ENCODE measurements at places on chromosomes 5 and 9.

DNA sequence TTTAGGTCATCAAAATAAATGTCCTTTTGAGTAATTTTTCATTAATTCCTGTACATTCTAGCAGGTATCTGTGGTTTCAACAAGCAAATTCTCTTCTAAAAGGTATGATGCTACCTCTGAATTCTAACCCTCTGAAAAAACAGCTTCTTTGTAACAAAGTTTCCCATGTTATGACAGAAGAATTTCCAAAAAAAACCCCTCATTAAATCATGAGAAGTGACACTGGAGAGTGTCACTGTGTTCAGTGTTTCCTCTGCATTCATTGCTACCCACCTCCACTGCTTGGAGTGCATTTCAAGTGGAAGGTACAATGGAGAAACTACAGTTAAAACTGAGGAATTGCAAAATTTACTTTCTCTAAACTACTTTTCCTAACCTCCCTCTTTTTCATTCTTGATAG, 10.1 kb downstream of the CDKN2A start:
- DNase-seq = no peak

DNA sequence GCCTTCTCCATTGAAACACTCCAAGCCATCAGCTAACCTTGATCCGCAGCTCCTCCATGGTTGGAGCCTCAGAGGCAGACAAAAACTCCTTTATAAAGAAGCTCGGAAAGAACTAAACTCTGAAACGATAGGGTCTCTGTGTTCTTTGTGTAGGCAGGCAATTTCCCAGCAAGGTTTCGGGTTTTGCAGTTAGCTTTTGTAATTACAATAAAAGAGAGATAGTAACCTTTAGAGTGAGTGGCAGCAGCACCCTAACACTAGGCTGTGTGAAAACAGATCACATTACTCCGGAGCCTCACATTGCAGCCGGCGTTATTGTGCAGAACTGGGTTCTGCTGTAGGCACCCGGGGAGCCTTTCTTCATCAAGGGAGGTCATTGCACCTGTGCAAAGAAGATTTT, 115.8 kb upstream of the MAP3K1 start:
- no peak for DNase-seq

DNA sequence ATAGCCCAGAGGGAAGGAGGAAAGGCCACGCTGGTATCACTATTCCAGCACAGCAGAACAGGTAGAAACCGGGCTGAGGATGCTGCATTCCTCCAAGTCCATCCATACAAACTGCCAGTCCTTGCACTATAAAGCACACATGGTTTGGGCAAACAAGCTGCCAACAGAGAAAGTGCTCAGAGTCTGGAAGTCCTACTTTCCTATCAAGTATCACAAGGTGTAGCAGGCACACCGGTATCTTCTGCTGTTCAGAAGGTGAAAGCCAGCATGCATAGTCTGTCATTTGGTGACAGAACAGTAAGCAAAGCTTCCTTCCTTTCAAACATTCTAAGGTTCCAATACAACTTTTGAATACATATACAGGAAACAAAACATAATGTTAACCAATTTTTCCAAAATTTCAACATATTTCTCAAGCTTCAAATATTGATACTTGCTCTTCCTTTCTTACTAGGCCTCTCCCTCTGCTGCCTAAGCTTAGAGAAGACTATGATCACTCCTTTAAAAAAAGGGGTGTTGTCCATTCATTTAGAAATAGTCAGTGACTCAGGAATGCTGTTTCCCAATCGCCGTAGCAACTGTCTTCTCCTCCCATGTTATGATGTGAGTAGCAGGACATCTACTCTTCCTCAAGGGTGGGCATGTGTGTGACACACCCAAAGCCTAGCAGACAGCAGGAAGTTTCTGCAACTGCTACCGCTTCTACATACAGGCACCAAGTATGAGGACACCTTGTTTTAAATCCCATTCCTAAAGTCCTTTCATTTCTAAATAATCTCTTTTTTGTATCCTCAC, 14.7 kb downstream of the DIAPH1 start:
- no peak for DNase-seq

GRCh38 chr5:1068895-1069719, 42.8 kb downstream of the SLC12A7 start:
- no peak for DNase-seq

- peak; percentile 19 for DNase-seq
Measured at GRCh38 chr9:34988218-34989002, 1.1 kb upstream of the DNAJB5 start.

DNA sequence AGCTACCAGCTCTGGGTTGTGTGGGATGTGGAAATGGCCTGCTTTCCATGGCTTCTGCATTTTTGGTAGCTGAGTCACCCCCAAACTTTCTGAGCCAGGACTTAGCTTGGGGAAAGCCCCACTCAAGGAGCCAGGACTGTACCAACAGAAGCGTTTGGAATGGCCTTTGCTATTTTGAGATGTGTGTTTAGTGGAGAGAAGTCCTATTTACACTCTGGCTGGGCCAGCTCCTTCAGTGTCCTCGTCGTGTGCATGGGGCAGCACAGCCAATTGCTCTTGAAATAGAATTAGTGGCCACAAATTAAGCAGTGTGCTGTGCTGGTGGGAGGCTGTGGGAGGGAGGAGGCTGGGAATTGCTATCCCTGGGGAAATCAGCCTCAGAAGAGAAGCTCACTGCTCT, 51.6 kb downstream of the ENTREP1 start:
- no peak for DNase-seq

- DNase-seq = no peak
Measured at GRCh38 chr9:100577776-100578448, at the start of gene CAVIN4. CAVIN4 (plus strand) TSS chr9:100578079; CDS start chr9:100578144, 65 bp downstream.

DNA sequence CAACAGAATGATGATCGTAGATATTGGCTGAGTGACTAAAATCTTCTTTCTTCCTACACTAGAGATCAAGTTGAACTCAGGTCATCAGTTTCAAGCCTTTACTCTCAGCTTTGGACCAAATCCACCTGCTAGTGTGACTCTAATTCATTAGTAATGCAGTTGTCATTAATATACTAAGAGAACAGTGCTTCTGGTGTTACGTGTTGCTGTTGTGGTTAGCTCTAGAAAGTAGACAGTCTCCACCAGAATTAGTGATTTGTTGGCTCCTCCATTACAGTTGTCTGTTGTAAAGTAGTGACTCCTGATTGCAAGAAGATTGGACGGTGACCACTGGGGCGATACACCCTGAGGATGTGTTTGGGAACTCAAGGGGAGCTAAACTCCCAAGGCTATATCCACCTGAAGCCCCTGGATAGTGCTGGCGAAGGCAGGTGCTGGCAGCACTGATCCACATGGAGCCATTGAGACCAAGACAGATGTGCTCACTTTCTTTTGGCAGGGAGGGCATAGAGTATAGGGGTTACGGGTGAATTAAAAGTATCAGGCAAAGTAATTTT, 3.1 kb downstream of the CAMK4 start:
- no peak for DNase-seq

DNA sequence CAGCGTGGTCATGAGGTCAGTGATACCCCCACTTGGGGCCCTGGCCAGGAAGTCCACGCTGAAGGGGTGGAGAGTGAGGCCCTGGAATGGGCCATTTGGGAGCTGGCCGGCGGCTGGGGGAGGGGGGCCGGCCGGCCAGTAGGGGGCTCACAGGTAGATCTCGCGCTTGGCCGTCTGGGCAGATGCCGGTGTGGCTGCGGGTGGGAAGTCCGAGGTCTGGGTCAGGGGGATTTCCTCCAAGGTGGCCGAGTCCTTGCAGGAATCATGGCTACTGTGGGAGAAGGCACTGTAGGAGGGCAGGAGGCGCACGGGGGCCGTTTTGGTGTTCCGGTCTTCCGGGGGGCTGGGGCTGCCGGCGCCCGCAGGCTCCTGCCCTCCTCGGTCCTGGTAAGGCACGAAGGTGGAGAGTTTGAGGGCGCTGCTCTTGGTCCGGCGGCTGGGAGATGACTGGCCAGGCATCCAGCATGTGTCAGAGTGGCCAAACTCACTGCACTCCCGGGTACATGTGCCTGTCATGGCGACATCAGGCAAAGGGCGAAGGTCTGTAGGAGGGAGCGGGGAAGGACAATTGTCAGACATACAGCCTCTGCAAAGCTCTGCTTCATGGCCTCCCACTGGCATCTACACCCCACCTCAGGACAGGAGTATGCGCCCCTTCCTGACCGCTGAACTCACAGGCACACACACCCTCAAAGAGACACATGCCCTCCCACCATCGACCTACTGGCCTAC, 24.1 kb downstream of the PCDH1 start:
- DNase-seq = no peak

- DNase-seq = no peak
Measured at GRCh38 chr9:71908825-71909224, 2.2 kb downstream of the ABHD17B start.

- DNase-seq = no peak
Measured at GRCh38 chr9:105295201-105295550, 50.7 kb downstream of the SLC44A1 start.

- no peak for DNase-seq
Measured at GRCh38 chr5:175508896-175509295, 30.5 kb downstream of the SFXN1 start.

GRCh38 chr5:116360008-116360853, 214.4 kb downstream of the SEMA6A start:
- DNase-seq = no peak

GRCh38 chr9:69578026-69578425, 94.1 kb downstream of the APBA1 start:
- no peak for DNase-seq

GRCh38 chr5:53556001-53556400, 4.4 kb upstream of the NDUFS4 start:
- no peak for DNase-seq

- no peak for DNase-seq
Measured at GRCh38 chr5:39544941-39545340, 120.2 kb upstream of the DAB2 start.

DNA sequence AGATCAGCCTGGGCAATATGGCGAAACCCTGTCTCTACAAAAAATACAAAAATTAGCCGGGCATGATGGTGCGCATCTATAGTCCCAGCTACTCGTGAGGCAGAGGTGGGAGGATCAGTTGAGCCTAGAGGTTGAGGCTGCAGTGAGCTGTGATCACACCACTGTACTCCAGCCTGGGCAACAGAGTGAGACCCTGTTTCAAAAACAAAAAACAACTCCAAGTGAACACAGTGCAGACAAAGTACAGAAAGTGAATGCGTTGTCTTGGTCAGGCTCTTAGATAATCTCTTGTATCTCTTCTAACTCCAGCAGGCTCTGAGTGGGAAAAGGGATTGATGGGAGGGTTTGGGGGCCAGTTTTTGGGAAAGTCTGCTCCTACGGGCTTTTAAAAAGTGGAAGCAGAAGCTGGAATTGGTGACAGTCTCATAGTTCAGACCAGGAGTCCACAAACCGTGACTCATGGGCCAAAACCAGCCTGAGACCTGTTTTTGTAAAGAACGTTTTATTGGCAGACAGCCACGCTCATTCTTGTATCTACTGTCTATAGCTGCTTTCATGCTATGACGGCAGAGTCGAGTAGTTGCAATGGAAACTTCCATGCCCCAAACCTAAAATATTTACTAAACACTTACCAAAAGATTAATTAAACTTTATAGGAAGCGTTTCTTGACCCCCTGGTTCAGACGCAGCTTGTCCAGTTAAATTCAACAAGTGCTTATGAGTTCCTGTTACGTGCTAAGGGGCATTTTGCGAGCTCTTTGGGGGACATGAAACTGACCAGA, 32.9 kb downstream of the NDST1 start:
- DNase-seq = no peak

DNA sequence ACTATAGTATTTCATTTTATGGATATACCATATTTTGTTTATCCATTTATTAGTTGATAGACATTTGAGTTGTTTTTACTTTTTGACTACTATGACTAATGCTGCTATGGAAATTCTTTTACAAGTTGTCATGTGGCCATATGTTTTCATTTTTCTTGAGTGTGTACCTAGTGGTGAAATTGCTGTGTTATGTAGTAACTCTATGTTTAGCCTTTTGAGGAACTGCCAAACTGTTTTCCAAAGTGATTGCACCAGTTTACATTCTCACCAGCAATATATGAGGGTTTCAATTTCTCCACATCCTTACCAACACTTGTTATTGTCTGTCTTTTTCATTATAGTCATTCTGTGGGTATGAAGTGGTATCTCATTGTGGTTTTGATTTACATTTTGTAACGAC, 75.4 kb downstream of the GRIA1 start:
- DNase-seq = no peak

- DNase-seq = no peak
Measured at GRCh38 chr5:106964132-106964531, 706.6 kb downstream of the EFNA5 start.

- DNase-seq = no peak
Measured at GRCh38 chr5:67047160-67047559, 149.4 kb downstream of the CD180 start.

GRCh38 chr5:7857926-7858632, 7.1 kb upstream of the CFAP90 start:
- no peak for DNase-seq

DNA sequence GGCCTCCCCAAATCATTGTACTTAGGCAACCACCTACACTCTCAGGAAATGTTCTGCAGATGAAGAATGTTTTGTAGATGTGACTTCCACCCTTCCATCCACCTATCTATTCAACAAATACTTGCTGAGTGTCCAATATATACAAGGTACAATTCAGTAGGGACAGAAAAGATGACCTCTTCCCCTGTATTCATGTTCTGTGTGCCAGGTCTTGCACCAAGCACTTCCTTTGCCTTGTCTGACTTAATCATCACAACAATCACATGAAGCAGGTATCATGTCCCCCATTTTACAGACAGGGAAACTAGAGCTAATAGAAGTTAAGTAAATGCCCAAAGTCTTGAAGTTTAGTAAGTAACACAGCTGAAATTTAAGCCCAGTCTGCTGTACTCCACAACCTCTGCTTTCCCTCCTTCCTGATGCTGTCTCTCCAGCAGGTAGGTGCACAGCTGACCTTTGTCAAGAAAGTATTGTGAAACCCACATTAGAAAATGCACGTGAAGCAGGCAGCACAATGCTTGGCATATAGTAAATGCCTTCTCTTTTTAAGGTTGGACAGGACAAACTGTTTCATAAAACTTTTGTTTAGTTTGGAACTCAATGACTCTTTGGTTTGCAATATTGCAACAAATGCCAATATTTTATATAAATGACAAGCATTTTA, 296.5 kb downstream of the DEPDC1B start:
- no peak for DNase-seq

DNA sequence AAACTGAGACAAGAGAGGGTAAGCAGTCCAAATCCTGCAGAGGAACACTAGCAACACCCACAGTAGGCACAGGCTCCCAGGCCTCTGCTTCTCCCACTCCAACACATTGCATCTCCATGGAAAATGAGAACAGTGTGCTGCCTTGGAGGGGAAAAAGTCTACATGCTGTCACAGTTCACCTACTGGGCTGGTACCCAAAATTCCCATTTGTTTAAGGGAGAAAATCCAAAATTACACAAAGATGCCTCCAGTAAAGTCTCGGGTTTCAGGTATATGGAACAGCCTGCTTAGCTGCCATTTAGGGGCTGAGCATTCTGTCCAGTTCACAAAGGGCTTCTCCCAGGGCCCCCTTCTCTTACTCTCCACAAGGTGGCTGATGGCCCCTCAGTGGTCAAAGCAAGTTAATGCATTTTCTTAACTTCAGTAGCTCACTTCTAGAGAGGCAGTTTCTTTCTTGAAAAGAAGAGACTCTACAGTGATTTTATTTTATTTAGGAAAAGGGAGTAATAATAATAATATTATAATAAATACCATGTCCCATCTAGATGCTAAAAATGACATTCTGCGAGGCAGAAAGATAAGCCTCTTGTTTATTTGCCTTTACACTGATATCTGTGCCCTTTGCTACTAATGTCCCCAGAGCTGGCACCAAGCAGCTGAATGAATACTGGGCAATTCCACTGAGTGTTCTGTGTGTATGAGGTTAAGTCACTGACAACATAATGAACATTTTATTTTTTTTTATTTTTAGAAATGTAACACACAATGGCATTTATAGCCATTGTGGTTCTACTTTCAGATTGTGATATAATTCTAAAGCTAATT, 89.4 kb downstream of the RGS7BP start:
- DNase-seq = no peak
